Placental pericyte (primary cell): ENCODE measurements at places on chromosomes 2 and 18. TPM values are rescaled to one million over a fixed set of nuclear protein-coding genes. Genes with fewer than 3 reads are reported as not detected.

LIMS2 gene
- 8.6 and 9.6 TPM in 2 replicates for total RNA-seq

ADD2 gene
- total RNA-seq: 0.14 TPM in 1 of 2 replicates, not detected in the other

CD226 gene
- total RNA-seq: 1.1 and 1.5 TPM in 2 replicates

C1GALT1C1L gene
- 0.29 TPM in 1 of 2 replicates, not detected in the other for total RNA-seq

DSC1 gene
- total RNA-seq: under 0.01 TPM in 1 of 2 replicates, not detected in the other

ITPRIPL1 gene
- 0.22 and 1.7 TPM in 2 replicates for total RNA-seq

ITGB1BP1 gene
- total RNA-seq: 19.9 and 39.7 TPM in 2 replicates

OR6B2 gene
- total RNA-seq: not detected in 2 replicates

FBXO11 gene
- total RNA-seq: 34.6 and 60.0 TPM in 2 replicates

ITGB6 gene
- total RNA-seq: 0.57 TPM in 1 of 2 replicates, not detected in the other

GPN1 gene
- total RNA-seq: 30.4 and 53.0 TPM in 2 replicates

STARD6 gene
- total RNA-seq: not detected in 2 replicates
